ENCODE measurements at places on chromosomes 13 and 19.

GRCh38 chr19:45629704-45630103 lies 9.5 kb downstream of the EML2 start:
- DNase-seq = no peak

- DNase-seq = no peak
These were observed 619 bp downstream of the MED16 start for GRCh38 chr19:892243-892893.

- DNase-seq = no peak
These were observed 257.7 kb downstream of the SLITRK6 start for GRCh38 chr13:85541476-85541875.

GRCh38 chr13:97468331-97468730 lies 34.4 kb downstream of the RAP2A start:
- no peak for DNase-seq

DNA sequence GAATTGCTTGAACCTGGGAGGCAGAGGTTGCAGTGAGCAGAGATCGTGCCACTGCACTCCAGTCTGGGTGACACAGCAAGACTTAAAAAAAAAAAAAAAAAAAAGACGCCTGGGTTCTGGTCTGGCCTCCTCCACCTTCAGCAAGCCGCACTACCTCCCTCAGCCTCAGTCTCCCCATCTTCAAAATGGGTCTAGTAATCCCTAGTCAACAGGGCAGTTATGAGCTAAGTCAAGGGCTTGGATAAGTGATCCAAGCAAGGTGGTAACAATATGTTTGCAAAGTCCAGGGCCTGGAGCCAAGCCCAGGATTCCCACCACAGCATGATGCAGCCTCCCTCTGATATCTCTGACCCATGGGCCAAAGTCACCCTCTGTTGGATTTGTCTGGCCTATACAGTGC lies 4.4 kb downstream of the KDELR1 start:
- no peak for DNase-seq

- DNase-seq = no peak
These were observed 9.4 kb upstream of the DCUN1D2 start for GRCh38 chr13:113499936-113500335.

DNA sequence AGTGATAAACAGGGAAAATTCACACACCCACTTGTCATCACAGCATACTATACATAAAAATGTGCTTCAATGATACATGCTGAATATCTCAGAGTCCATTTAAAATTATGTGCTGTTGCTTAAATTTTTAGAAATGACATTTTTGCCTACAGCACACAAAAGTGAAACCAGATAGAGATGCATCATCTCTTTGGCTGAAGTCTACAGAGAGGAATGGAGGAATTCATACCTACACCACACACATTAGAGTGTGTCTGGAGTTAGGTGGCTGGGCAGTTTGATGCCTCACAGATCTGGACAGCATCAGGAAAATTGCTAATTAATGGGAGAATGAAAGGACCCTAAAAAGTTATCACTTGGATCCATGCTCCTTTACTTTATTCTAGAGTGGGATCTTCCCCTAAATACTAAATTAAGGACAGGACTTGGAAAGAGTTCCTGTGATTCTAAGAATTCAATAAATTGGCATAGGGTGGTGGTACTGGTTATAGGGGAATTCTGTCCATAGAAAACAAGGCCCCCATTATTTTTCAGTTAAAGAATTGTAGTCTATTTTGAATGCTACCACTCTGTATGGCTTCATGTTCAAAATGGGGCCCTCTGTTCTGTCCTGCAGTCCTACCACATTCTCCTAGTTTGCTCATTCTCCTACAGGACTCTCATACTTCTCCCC lies 41.3 kb downstream of the RCBTB2 start:
- no peak for DNase-seq

DNA sequence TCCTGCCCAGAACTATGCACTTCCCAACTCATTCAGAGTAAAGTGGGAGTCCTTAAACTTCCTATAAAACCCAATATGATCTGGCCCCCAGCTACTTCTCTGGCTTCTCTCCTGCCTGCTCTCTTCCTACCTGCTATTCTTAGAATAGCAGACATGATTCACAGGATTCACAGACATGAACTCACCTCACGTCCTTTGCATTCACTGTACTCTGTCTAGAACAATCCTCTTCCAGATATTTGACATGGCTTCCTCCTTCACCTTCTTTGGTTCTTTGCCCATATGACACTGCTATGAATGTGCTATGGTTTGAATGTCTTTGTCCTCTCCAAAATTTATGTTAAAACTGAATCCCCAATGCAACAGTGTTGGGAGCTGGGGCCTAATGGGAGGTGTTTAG lies 154.9 kb downstream of the UGGT2 start:
- DNase-seq = no peak

GRCh38 chr19:31730270-31730669 lies 381.0 kb upstream of the TSHZ3 start:
- no peak for DNase-seq

GRCh38 chr19:48506138-48506733 lies 5.4 kb downstream of the LMTK3 start:
- peak; percentile 18 for DNase-seq

DNA sequence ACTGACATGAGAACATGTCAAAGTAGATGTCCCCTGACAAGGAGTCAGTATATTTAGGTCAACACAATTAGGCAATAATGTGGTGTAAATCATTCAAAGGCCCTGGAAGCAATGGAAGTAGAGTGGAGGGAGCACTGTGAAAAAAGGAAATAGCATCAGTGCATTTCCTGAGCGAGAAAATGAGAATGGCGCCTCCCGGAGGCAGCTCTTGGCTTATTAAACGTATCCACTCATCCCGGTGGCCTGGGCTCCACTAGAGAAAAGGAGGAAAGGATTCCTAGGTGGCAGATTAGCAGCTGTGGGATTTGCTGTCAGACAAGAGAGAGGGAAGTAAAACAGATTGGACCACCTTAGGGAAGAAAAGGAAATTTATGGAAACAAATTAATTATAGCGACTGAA lies 173.7 kb upstream of the TMTC4 start:
- DNase-seq = no peak

DNA sequence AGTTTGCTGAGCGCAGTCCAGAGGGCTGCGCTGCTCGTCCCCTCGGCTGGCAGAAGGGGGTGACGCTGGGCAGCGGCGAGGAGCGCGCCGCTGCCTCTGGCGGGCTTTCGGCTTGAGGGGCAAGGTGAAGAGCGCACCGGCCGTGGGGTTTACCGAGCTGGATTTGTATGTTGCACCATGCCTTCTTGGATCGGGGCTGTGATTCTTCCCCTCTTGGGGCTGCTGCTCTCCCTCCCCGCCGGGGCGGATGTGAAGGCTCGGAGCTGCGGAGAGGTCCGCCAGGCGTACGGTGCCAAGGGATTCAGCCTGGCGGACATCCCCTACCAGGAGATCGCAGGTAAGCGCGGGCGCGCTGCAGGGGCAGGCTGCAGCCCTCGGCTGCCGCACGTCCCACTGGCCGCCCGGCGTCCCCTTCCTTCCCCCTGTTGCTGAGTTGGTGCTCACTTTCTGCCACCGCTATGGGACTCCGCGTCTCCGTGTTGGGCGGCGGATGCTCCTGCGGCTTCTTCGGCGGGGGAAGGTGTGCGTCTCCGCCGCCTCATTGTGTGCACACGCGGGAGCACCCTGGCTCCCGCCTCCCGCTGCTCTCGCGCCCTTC lies 772 bp downstream of the GPC6 start:
- no peak for DNase-seq

- DNase-seq = no peak
These were observed 68.1 kb downstream of the SIPA1L3 start for GRCh38 chr19:37975071-37975470.

- DNase-seq = no peak
These were observed 1.5 kb upstream of the ASPDH start for GRCh38 chr19:50515168-50515561.

DNA sequence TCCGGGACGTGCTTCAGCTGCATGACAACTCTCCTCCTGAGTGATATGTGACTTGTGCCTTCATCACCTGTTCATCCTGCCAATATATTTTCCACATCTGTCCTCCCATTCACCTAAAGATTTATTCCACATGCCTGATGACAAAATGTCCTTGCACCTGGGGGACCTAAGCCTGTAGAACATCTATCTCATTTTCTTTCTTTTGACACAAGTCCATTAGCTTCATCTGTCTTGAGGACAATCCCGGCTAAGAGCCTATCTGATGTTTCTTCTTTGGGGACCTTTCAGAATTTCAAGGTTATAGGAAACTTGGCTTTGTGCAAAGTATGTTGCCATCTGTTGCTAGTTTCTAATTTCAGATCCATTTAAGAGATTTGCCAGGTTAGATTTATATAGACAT lies 41.1 kb downstream of the ITGBL1 start:
- no peak for DNase-seq

GRCh38 chr13:72384879-72385278 lies 342.6 kb downstream of the MZT1 start:
- peak; percentile 38 for DNase-seq

- DNase-seq = no peak
These were observed 28.7 kb downstream of the STK24 start for GRCh38 chr13:98548230-98548629.

- DNase-seq = no peak
These were observed 12.6 kb upstream of the MAB21L1 start for GRCh38 chr13:35489050-35489449.

- DNase-seq = no peak
These were observed 22.2 kb downstream of the GPR42 start for GRCh38 chr19:35392742-35393715.

DNA sequence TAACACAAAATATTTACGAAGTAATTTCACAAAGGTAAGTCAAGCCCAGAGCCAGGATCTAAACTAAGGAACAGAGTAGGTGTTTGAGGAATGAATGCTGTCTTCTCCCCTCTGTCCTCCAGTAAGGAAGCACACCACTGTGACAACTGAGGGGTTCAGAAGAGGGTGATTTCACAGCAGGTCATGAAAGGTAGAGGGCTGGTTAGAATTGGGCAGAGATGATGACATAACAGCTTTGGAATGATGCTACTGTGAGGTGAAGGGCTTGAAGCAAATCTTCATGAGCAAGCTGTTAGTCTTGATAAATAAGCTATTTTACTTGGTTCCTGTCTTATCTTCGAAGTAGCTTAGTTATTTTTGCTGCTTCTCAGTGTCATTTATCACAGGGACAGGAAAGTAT lies 498.6 kb downstream of the FGF9 start:
- DNase-seq = no peak

GRCh38 chr13:44873461-44873860 lies 115.8 kb downstream of the NUFIP1 start:
- DNase-seq = no peak

GRCh38 chr19:35267818-35268535 lies 785 bp upstream of the USF2 start:
- DNase-seq = peak; percentile 40

GRCh38 chr13:93700115-93700514 lies 473.5 kb downstream of the GPC6 start:
- peak; percentile 28 for DNase-seq

DNA sequence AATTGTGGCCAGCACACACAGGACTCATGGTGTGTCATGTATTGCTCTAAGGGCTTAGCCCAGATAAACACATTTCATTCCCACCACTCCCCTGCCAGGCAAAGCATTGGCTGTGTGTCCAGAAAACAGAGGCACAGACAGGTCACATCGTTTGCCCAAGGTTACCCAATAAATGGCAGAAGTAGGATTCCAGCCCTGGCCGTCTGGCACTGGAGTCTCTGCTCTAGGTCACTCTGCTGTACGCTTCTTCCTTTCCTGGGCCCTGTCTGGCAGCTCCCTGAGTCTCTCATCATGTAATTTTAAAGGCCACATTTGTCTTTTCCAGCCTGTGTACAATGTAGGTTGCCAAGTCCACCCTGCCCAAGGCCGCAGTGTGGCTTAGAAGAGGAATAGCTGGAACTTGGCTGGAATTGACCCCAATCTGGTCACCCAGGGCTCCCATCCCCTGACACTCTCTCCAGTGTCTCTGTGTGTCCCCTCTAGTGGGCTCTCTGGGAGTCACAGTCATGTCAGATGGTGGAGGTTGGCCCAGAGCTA lies 264.5 kb upstream of the TSHZ3 start:
- DNase-seq = no peak

GRCh38 chr19:14028901-14029300 lies 953 bp downstream of the RLN3 start:
- DNase-seq = no peak

GRCh38 chr19:39686739-39687138 lies 17.5 kb upstream of the LGALS14 start:
- no peak for DNase-seq

GRCh38 chr13:36417331-36417730 lies 15.0 kb upstream of the CCNA1 start:
- DNase-seq = no peak

GRCh38 chr19:23382955-23383354 lies 12.3 kb downstream of the ZNF91 start:
- no peak for DNase-seq

DNA sequence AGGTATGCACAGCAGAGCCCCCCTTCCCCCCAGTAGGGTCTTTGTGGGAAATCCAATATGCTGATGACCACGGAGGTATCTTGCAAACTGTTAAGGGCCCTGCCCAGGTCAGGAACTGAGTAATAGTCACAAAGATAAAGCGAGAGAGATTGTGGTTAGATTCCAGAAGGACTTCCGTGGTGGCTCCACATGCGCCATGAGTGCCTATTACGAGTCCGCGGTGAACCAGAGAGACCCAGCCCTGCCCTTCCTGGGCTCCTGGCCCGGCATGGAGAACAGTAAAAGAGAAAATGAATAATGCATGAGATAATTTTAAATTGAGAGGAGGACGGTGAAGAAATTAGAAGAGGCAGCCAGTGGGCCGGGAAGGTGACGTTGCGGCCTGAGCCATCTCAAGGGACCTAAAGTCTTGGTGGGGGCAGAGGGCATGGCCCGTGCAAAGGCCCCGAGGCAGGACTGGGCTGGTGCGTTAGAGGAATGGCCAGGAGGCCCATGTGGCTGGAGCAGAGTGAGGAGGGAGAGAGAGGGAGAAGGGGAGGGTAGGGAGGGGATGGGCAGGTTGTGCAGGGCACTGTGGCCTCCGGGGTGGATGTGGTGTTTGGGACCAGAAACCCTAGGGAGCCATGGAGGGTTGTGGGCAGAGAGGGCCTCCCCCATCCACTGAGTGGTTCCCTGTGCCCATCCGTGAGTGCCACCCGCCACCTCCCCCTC lies 46.6 kb upstream of the NFIC start:
- DNase-seq = peak; percentile 48

- DNase-seq = no peak
These were observed 124.1 kb downstream of the CRYL1 start for GRCh38 chr13:20401531-20401930.

DNA sequence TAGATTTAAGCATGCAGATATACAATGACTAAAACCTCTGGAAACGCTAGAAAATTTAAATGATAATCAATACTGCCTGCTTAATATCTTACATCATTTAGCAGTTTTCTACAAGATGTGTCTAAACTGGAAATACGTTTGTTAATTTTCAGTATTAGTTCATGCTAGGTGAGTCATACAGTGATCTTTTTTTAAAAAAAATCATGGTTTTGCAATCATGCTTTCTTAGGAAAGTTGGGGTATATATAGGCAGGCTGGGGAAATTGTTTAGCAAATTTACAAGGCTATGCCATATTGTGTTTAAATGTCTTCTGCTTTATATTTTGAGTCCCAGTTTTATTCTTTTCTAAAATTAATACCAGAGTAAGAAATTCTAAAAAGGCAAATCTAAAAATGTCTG lies 245.4 kb upstream of the SPRY2 start:
- DNase-seq = no peak

All from stromal cell of bone marrow (primary cell).